ENCODE measurements at places on chromosomes 6 and 20.
A peak's percentile ranks its signal among the peaks of the same experiment; 100 is the strongest.

GRCh38 chr6:45616209-45616608, 238.5 kb upstream of the SUPT3H start:
- DNase-seq: no peak

DNA sequence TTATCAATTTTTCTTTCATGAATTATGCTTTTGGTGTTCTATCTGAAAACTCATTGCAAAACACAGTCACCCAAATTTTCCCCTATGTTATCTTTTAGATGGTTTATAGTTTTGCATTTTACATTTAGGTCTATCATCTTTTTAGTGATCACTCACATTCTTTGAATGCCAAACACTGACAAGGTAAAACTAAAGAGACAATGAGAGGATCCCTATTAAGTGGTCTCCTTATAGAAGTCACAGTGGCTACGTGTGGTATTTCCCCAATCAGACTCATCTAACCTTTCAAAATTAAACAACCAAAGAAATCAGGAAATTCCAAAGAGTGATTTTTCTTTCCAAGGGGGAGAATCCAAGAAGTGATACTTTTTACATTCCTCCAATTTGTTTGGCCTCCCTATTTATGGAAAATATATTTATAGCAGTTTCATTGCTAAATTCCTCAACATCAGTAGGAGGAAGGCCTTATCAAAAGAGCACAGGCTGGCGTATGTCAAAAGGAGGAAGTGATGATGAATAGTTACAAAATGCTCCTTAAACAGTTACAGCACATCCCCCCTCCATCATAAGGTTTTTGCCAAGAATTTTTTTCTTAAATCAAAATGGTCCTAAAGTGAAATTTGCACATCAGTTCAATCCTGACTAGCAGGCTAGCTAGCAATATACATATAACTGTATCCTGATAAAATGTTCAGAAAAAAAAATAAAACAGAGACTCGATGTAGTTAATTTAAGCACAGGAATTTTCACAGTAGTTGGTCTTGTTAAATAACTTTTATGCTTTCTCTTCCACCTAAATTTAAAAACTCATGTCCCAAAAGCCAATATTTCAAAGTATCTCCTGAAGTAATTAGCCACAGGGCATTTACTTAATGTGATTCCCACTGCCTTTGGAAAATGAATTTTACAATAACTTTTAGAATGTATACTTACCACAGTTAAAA, 76.2 kb upstream of the IPCEF1 start:
- DNase-seq: no peak

DNA sequence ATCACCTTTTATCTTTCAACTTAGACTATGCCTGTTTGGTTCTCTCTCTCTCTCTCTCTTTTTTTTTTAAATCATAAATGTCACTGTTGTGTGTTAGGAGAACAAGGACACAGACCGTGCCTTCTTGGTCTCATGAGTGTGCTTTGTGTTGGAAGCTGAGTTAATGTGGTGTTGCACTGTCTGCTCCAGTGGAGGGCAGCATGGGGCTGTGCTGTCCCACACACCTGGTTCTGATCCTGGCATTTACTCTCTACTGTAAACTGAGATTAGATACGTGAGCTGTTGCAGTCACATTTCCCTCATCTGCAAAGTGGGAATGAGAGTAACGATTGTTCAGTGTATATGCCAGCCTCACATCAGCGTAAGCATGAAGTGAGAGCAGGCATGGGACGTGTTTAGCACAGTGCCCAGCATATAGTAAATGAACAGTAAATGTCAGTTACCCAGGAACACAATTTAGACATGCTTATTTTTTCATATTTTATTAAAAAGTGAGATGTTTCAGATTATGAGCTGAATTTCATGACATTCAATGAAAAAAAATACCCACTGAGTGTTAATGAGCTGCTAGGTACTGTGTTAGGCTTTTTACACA, 161.1 kb downstream of the FARS2 start:
- no peak for DNase-seq

- DNase-seq: no peak
Observed at GRCh38 chr20:38072898-38073297, 39.4 kb downstream of the RPRD1B start.

DNA sequence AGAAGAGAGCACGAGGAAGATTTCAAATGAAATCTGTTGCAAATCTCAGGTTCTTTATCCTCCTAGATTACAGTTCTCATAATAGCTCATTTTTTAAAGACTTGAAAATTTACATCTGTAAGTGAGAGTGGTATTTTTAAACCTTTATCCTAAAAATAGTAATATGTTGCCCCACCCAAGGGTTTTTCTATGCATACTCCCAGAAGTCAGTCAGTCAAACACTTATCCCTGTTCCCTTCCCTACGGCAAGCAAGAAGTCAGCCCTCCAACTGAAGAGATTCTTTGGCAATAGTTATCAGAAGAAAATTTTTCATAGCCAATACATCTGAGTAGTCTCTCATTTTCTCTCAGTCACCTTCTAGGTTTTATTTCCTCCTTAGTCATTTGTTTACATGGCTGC, 24.1 kb downstream of the ELOVL4 start:
- no peak for DNase-seq

DNA sequence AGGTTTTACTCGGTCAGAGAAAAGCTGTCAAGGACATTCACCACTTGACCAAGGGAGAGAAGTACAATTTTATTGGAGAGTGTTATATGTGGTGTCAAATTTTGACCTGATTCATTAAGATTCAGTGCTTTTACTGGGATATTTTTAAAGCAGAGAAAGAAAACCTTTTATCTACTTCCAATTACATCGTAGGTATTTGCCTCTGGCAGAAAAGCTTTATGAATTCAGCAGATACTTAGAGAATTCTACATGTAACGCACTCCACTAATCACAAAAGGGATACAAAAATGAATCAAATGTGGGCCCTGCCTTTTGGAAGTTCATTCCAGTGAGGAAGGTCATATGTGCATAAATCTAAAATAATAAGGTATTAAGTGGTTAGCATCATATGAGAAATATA, 133.7 kb downstream of the STXBP5 start:
- DNase-seq: no peak

DNA sequence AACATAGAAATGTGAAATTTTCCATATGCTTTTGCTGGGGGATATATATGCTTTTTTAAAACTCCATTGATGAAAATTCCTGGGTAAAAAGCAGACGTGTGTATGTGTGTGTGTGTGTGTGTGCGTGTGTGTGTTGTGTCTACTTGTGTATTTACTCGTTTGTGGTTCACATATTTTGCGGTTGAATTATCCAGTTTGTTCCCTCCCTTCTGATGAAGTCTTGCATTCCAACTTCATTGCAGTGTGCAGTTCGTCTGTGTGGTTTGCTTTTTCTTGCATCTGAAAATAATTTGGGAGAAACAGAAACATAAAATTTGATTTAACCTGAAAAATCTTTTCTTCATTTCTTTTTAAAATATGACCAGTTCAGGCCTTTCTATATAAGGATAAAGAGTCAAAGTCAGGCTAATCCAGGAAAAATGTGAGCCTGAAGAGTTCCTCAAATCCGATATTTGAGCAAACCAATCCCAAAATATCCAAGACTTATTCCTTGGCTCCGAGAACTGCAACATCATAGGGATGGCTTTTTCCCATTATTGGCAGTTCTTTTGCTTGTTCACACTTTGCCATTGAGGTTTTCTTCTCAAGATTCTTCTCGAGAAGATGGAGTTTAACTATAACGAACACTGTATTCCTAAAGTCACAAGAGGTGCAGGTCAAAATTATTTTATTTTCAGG, 202.2 kb upstream of the CCN2 start:
- DNase-seq: peak; percentile 52

GRCh38 chr20:2757001-2757400, 43.4 kb downstream of the CPXM1 start:
- no peak for DNase-seq

DNA sequence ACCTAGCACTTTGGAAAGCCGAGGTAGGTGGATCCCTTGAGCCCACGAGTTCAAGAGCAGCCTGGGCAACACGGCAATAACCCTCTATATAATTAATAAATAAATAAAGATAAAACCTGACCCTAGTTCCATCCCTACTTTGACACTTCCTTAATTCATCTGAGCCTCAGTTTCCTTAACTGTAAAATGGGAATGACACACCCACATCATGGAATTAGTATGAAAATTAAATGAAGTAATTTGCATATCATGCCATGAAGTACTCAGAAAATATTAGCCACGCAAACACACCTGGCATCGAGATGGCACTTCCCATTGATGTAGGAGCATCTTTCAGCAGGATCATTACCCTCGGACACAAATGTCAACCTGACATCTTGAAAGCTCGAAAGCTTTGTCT, 19.1 kb downstream of the ZMYND8 start:
- no peak for DNase-seq

All from RCC 7860 (cell line).